ENCODE measurements at places on chromosomes 5 and 9.

- DNase-seq, result no peak
These were observed 695.0 kb downstream of the DTWD2 start for GRCh38 chr5:118293378-118293777.

DNA sequence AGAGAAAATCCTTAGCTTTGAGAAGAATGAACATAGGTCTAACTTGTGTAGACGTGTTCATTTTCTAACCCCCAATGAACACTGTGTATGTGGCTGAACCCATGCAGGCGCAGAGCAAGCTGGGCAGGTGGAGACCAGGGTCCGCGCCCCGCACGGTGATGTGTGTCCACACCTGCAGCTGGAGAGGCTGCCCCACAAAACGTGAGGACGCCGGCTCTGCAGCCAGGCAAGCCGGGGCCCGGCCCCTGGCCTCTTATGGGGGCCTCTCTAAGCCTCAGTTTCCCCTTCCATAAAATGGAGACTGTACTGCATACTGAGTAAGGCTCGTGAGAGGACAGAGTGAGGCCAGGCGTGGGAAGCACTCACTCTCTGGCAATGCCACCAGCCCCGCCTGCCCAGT is 124.7 kb upstream of the RAPGEF1 start:
- no peak for DNase-seq

- DNase-seq, result no peak
These were observed 28.9 kb downstream of the YIPF5 start for GRCh38 chr5:144141585-144141984.

- no peak for DNase-seq
These were observed 110.9 kb downstream of the NTRK2 start for GRCh38 chr9:84780385-84780784.

- DNase-seq, result no peak
These were observed 6.2 kb downstream of the RBM22 start for GRCh38 chr5:150694612-150695011.

DNA sequence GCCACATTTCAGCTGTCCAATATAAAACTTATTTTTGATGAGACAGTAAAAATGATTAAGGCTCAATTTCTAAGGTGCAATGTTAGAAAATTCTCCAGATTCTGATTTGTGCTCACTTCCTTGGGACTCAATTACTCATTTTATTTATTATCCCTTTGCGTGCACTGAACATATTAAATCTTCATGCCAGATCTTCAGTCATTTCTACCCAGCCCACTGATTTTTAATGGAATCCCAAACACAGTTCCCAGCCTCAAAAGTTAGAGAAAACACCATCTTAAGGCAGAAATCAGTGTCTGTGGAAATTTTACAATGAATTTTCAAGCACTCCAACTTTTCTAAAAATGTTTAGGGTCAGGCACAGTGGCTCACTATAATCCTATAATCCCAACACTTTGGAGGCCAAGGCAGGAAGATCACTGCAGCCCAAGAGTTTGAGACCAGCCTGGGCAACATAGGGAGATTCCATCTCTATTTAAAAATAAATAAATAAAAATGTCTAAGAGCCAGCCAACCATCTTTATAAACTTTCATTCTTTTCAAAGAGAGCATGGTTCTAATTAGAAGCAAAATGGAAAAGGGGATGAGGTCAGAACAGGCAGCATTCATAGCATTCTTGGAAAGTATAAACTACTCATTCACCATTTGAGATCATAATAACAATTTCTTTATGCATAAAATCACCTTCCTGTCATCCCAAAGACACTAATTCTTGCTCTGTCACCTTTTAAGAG is 53.7 kb downstream of the TLE1 start:
- DNase-seq, result no peak

DNA sequence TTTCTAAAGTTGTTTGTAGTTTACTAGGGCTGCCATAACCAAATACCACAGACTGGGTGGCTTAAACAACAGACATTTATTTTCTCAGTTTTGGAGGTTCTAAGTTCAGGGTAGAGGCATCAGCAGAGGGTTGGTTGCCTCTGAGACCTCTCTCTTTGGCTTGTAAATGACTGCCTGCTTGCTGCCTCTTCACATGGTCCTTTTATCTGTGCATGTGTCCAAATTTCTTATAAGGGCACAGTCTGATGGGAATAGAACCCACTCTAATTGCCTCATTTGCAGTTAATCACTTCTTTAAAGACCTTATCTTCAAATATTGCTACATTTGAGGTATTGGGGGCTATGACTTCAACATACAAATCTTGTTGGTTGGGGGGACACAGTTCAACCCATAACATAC is 36.8 kb downstream of the GPBP1 start:
- no peak for DNase-seq

DNA sequence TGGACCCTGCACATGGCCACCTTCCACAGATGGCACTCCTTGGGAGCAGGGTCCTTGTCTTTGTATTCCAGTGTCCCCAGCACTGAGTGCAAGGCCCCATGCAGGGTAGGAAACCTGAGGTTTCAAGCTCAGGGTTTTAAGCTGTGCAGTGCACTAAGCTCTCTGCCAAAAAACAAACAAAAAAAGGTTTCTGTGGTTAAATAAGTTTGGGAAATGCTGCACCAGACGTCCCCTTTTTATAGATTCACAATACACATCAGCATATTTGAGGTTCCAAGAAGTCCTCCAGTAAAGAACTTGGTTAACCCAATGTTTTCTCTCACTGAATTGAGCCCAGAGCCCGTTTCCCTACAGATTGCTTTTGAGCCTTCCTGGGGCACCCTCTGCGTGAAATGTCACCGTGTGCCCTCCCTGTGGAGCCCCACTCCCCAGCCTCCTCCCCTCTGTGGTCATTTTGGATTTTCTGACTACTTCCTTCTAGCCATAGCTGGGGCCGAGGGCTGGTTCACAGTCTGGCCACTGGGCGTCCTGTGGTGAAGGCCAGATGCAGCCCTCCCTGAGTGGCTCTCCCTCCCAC is 17.1 kb downstream of the DELE1 start:
- DNase-seq, result no peak

All from sciatic nerve (tissue), 2 donors.